ENCODE measurements at places on chromosomes 4 and X.

DNA sequence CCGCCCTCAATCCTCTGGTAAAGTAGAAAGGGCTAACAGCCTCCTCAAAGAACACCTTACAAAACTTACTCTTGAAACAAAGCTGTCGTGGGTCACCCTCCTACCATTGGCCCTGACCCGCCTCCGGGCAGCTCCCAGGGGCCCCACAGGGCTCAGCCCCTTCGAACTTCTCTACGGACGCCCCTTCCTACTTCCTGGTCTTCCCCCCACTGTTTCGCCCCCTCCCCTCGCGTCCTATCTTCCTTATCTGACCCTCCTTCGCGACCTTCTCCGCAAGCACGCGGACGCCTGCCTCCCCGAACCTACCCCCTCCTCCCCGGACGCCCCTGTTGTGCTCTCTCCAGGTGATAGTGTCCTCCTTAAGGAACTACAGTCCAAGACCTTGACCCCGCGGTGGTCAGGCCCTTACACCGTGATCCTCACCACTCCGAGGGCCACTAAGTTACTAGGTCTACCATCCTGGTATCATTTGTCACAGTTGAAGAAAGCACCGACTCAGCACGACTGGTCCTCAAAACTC, 963.1 kb downstream of the RPA4 start:
- DNase-seq: no peak

GRCh38 chrX:110847334-110847733, 51.7 kb upstream of the CHRDL1 start:
- no peak for DNase-seq

DNA sequence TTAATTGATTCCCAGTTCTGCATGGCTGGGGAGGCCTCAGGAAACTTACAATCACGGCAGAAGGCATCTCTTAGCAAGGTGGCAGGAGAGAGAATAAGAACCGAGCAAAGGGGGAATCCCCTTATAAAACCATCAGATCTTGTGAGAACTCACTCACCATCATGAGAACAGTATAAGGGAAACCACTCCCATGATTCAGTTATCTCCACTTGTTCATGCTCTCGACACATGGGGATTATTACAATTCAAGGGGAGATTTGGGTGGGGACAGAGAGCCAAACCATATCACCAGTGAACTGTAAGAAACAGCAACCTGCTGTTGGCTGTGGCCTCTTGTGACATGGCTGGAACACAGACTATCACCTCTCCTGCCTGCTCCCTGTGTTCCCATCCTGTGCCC, 7.1 kb upstream of the CYTL1 start:
- no peak for DNase-seq

DNA sequence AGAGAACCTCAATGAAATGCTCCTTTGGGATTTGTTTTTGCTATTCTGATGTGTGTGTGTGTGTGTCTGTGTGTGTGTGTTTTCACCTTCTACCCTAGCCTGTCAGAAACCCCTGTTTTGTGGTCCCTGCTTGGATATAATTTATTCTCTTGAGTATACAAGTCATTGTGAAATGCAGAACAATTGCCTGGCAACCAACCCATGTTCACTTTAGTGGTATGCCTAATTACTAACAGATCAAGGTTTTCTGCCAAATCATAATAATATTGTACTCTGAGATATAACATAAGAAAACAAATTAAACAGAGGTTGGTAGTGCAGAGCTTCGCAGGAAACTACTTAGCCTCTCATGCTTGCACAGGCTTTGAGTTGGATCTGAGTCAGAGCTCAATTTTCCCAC, 7.0 kb upstream of the TET2 start:
- no peak for DNase-seq

DNA sequence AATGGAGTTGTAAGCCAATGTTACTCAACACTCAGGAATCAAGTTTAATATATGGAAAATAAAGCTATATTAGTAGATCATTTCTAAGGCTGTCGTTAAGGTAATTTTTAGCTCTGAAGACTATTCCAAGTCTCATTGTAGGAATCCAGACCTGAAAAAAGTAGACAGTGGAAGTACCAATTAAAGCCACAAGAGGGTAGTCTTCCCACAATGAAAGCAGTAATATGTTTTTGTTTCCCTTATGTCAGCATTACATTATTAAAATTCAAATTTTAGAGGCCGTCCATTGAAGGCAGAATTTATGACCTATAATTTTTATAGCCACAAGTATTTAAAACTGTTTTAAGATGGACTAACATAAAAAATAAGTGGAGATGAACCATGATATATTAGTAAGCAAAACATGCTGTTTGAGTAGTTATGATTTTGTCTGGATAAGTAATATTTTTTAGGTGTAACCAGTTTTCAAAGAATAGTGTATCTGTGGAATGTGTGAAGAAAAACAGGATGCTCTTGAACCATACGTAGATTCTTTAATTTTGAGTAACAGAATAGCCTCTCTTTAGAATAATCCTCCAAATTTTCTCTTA, 372.6 kb upstream of the TECRL start:
- no peak for DNase-seq

GRCh38 chr4:122623637-122624166, 2.8 kb upstream of the IL21 start:
- DNase-seq: no peak
